ENCODE measurements at places on chromosomes 4 and X. TPM values are rescaled to one million over a fixed set of nuclear protein-coding genes. Genes with fewer than 3 reads are reported as not detected.

The CFI gene
- not detected for total RNA-seq

The ZCCHC18 gene
- total RNA-seq = 16.9 TPM

The PPP4R3C gene
- not detected for total RNA-seq

The USP26 gene
- total RNA-seq = not detected

The TMEM150C gene
- not detected for total RNA-seq

The RAPGEF2 gene
- total RNA-seq = 42.9 TPM

The SLC2A9 gene
- 2.1 TPM for total RNA-seq

The DCAF16 gene
- total RNA-seq = 69.9 TPM

The PCDH7 gene
- not detected for total RNA-seq

Measured in B cell (primary cell).